ENCODE measurements at places on chromosomes 4 and X. TPM values are rescaled to one million over a fixed set of nuclear protein-coding genes. Genes with fewer than 3 reads are reported as not detected.

Gene GPAT3
- total RNA-seq: 7.2 TPM

Gene MGARP
- total RNA-seq: 0.38 TPM

GRCh38 chr4:173680278-173680677 lies 150.2 kb upstream of the HAND2 start:
- H3K4me3 ChIP-seq: no peak overlapping the region
- H3K27me3 ChIP-seq: no peaks in the 10 kb centered on the region
- no peak for DNase-seq
- no peaks in the 10 kb centered on the region for H3K36me3 ChIP-seq
- H3K4me1 ChIP-seq: no peaks in the 10 kb centered on the region
- H3K27ac ChIP-seq: no peak overlapping the region

- no peaks in the 10 kb centered on the region for H3K4me1 ChIP-seq
- no peak overlapping the region for H3K27ac ChIP-seq
- no peaks in the 10 kb centered on the region for H3K36me3 ChIP-seq
- no peak overlapping the region for H3K4me3 ChIP-seq
- no peak for DNase-seq
Measured at GRCh38 chrX:7412840-7413239, 264.9 kb upstream of the PUDP start.

Gene NIPAL1
- total RNA-seq: 37.5 TPM

All from esophagus squamous epithelium (tissue), 5 donors.